Pancreas (tissue), 10 donors: ENCODE measurements at places on chromosomes 7 and 10. TPM values are rescaled to one million over a fixed set of nuclear protein-coding genes. Genes with fewer than 3 reads are reported as not detected.

SLC26A3 gene
- total RNA-seq = 0.23 TPM

IFIT1B gene
- total RNA-seq = not detected

TMEM225B gene
- total RNA-seq = 0.32 TPM

TACR2 gene
- total RNA-seq = 0.23 TPM

RBP3 gene
- not detected for total RNA-seq

OR2A5 gene
- not detected for total RNA-seq

BMS1 gene
- total RNA-seq = 6.8 TPM

AFAP1L2 gene
- 4.4 TPM for total RNA-seq

MMRN2 gene
- total RNA-seq = 6.6 TPM

GTF2I gene
- total RNA-seq = 89.7 TPM

KCNMA1 gene
- 3.5 TPM for total RNA-seq

GNAT3 gene
- 1.2 TPM for total RNA-seq

ARHGEF5 gene
- total RNA-seq = 18.4 TPM

UCN3 gene
- total RNA-seq = 5.5 TPM

PTN gene
- total RNA-seq = 1.2 TPM

IFRD1 gene
- total RNA-seq = 121 TPM

MKI67 gene
- total RNA-seq = 1.9 TPM

COMMD3 gene
- total RNA-seq = 43.0 TPM

SLC39A12 gene
- total RNA-seq = not detected

WNT16 gene
- 0.06 TPM for total RNA-seq

RBP4 gene
- 7.4 TPM for total RNA-seq

ABCB1 gene
- 1.9 TPM for total RNA-seq

SFRP4 gene
- 0.47 TPM for total RNA-seq

ZNF138 gene
- total RNA-seq = 3.2 TPM

BEND7 gene
- 16.7 TPM for total RNA-seq

TLX1 gene
- total RNA-seq = not detected

OR13A1 gene
- not detected for total RNA-seq

AOC1 gene
- total RNA-seq = 0.56 TPM

GCK gene
- 1.1 TPM for total RNA-seq

SPDYE11 gene
- total RNA-seq = not detected

PRPS1L1 gene
- not detected for total RNA-seq
